ENCODE measurements at places on chromosomes 13 and 19.
A peak's percentile ranks its signal among the peaks of the same experiment; 100 is the strongest.

- no peak for DNase-seq
Observed at GRCh38 chr13:75806117-75806516, 170.0 kb downstream of the LMO7 start.

DNA sequence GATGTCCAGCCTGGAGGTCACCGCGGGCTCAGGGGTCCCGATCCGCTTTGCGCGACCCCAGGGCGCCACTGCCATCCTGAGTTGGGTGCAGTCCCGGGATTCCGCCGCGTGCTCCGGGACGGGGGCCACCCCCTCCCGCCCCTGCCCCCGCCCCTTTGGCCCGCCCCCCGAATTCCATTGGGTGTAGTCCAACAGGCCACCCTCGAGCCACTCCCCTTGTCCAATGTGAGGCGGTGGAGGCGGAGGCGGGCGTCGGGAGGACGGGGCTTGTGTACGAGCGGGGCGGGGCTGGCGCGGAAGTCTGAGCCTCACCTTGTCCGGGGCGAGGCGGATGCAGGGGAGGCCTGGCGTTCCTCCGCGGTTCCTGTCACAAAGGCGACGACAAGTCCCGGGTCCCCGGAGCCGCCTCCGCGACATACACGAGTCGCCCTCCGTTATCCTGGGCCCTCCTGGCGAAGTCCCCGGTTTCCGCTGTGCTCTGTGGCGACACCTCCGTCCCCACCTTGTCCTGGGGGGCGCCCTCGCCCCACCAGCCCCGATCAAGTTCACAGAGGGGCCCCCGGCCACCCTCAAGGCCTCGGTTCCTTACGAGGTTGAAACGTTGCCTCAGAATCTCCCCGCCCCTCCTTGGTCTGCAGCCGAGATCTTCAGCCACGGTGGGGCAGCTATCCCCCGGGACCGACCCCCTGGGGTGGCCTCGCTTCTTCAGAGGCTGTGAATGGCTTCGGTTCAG, 1.2 kb downstream of the LDLR start:
- DNase-seq = peak; percentile 83

DNA sequence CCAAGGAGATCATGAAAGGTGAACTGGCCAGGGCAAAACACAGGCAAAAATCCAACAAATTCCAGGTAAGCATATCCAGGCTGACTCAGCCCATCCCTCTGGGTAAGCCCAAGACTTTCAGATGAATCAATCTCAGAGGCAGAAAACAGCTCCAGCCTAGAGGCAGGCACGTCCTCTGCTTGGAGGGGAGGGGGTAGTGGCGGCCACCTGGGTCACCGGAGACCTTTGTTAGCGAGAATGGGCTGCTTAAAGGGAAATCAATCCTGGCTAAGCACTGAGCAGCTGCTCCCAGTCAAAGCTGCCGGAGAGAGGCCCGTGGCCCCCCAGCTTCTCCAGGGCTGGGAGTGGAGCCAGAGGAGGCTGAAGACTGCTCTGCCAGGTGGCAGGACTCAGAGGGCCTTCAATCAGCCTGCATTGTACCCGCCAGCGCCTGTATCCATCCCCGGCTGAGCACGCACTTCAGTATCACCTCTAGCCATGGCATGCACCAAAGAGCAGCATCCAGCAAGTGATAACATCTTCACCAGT, 48.2 kb downstream of the PIN1 start:
- DNase-seq = no peak

DNA sequence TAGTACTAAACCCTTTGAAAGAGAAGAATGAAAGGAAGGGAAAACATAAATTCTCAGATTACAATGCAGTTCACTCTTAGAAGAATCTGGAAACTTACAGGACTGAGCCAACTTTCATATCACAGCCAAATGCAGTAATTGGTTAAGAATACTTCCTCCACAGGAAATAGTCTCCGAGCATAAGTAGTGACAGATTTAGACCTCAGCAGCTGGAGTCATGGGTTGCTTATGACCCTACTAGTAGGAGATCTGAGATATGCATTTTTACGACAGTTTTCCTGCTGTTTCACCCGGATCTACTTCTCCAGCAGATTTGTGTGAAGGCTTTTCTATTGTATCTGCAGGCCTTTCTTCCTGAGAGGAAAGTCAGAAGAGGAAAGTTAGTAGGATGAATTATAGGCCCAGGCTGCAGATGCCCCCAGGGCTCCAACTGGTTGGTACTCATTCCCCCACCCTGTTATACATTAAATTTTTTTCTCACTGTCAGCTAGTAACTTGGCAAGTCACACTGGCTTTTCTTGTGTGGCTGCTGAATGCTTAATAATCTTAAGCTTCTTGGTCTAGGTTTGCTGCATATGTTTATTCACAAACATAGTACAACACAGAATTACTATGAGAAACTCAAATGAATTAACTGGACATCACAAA, 1241.5 kb upstream of the MIR17HG start:
- no peak for DNase-seq

- DNase-seq = no peak
Observed at GRCh38 chr19:2777952-2778683, 5.0 kb downstream of the SGTA start.

DNA sequence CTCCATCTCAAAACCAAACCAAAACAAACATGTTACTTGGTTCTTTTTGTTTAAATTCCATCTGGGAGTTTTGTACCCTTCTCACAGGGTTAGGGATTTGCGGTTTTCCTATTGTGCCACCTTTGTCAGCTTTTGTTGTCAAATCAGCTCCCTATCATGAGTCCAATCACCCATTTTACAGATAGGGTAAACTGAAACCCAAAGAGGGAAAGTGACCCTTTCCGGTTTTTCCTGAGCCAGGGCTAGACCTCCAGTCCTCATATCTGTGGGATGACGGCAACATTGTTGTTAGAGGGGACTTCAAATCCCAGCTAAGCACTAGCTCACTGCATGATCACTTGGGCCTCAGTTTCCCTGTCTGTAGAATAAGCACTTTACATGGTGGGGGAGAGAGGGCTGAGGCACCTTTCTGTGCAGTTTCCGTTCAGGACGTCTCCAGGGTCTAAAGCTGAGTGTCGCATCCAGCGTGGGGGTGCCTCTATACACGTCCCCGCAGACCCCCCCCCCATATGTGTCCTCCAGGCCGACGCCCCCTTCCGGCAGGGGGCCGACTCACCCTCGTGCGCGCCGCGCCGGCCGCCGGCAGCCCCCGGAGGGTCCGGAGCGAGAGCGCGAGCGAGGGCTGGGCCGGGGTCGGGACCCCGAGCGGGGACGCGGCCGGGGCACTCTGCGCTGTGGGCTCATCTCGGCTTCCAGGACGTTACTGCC, 3.9 kb downstream of the CCDC194 start:
- no peak for DNase-seq

GRCh38 chr19:54257116-54257480, at the start of gene LILRB5:
Gene LILRB5 (minus strand): TSS chr19:54257273. CDS start chr19:54257193, 80 bp downstream.
- DNase-seq = no peak

DNA sequence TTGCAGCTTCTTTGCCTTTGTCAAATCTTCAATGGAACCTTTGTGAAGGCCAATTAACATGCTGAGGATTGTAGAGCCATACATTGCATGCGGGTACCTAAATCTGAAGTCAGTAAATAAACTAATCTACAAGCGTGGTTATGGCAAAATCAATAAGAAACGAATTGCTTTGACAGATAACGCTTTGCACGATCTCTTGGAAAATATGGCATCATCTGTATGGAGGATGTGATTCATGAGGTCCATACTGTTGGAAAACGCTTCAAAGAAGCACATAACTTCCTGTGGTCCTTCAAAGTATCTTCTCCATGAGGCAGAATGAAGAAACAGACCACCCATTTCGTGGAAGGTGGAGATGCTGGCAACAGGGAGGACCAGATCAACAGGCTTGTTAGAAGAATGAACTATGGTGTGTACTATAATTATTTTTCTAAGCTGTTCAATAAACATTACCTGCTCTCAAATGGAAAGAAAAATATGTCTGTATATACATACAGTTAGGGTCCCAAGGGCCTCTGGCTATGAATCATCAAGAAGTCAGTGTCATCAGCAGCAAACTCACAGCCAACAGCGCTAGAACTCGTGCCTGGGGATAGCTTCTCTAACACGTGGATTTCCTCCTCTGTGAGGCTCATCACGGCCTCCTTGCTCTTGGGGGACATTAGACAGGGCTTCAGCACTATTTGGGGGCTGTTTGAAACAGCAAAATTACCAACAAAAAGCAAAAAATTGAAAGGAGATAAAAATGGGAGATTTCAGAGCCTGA, 2.9 kb upstream of the CD70 start:
- DNase-seq = no peak

DNA sequence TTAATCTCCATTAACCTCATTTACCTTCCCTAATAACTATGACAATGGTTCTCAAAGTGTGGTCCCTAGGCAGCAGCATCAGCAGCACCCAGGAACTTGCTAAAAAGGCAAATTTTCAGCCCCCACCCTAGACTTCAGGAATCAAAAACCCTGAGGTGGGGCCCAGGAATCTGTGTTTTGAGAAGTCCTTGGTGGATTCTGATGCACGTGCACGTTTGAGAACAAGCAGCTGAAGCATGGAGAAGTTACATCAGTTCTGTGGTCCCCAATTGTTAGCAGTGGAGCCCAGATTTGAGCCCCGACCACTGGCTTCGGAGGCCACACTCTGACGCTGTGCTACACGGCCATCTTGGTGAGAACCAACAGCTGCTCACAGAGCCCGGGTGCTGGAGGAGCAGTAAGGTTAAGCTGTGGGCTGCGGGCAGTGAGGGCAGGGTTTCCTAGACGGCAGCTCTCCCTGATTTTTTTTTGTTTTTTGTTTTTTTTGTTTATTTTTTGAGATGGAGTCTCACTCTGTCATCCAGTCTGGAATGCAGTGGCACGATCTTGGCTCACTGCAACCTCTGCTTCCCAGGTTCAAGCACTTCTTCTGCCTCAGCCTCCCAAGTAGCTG, 14.0 kb upstream of the CD22 start:
- DNase-seq = no peak
